ENCODE measurements at places on chromosomes 7 and 10.

GRCh38 chr7:91837397-91838070, 43.0 kb downstream of the MTERF1 start:
- DNase-seq = no peak

DNA sequence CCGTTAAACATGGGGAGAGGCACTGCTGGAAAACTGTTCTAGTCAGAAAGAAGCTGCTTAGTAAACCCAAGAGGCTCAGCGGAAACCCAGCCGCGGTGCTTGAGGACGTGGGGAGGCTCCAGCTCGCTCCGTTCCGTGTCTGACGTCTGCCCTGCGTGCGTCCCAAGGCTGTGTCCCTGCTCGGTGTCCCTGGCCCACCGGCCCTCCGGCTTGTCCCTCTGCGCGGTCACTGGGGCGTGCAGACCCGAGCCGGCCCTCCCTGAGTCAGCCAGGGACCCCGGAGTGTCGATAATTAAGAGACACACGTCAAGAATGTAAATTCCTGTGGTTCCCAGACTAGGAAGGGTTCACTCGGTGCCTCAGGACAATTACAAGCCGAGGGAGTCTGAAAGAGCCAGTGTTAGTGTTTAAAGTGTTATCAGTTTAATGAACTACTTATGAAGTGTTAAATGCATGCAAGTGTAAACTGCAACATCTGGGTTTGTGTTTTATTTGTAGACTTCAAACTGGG, 98.9 kb downstream of the WDR11 start:
- no peak for DNase-seq

- DNase-seq = no peak
Measured at GRCh38 chr7:36208997-36209813, 56.2 kb downstream of the EEPD1 start.

GRCh38 chr10:29131952-29132547, 156.8 kb upstream of the LYZL1 start:
- no peak for DNase-seq

- DNase-seq = no peak
Measured at GRCh38 chr10:59011972-59012632, 164.3 kb upstream of the PHYHIPL start.

DNA sequence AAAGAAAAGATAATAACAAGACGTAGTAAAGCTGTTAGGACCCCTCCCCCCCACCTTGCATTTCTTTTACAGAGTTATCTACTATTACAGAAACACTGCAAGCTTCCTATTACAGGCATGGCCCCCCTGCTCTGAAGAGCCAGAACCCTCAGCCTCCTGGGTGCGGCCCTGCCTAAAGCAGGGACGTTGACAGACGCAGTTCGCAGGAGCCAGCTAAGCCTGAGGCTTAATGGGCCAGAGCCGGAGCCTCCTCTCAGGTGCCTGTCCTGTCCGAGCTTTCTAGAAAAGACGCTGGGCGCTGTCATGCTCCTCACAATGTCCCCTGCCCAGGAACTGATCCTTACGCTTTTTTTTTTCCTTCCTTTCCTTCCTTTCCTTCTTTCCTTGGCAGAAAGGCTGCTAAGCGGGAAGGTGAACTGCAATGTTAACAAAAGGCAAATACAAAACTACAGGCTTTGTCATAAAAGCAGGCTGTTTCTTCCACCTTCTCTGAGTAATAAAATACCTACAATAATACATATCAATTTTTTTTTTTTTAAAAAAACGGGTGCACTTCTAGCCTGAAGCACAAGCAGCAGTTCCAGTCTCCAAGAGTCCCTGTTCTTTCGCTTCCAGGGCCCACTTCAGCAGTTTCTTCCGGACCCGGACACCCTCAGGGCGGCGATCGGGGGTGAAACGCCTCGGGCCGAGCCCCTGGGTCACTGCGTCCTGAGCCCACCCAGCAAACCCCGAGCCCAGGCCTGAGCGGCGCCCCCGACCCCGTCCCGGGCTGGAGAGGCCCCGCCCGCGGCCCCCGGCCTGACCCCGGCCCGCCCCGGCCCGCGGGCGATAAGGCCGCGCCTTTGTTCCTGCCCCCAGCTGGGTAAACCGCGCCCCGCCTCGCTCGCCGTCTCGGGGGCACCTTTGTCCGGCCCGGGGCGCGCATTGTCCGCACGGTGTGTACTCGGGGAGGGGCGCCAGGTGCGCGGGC, 11.2 kb downstream of the MNX1 start:
- DNase-seq = no peak

- DNase-seq = no peak
Measured at GRCh38 chr10:27020243-27020642, 80.1 kb downstream of the ANKRD26 start.

DNA sequence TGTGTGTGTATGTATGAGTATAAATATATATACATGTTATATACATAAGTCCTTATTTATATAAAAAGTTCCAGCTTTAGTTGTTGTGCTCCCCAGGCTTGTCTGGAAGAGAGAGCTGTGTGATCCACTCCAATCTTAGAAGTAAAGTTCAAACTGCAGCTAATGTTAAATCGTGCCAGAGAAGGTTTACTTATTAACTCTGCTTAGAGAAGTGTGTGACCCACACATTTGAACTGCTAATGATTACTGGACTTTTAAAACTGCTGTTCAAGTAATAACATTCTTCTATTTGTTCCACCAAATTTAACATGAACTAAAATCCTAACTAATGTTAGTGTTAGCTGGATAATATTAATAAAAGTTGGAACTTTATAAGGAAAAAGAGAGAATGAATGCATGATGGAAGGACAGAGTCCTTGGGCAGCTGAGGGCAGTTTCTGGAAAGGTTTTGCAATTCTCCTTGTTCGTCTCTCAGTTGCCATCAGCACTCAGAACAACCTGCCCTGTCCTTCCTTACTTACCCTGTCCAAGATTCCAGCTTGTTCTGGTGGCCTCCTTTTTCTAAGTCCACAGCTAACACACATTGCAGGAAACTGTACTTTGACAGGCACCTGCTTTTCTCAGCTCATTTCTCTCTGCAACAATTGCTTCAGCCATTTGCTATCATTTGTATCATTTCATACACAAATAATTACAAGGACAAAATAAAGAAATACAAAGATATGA, 162.6 kb downstream of the FAM107B start:
- no peak for DNase-seq

DNA sequence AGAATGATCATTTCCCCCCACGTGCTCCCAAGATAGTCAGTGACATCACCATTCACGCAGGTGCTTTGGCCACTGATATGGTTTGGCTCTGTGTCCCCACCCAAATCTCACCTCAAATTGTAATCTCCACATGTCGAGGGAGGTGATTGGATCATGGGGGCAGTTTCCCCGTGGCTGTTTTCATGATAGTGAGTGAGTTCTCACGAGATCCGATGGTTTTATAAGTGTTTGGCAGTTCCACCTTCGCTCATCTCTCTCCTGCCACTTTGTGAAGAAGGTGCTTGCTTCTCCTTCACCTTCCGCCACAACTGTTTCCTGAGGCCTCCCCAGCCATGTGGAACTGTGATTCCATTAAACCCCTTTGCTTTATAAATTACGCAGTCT, 205.4 kb upstream of the SH2B2 start:
- DNase-seq = no peak

DNA sequence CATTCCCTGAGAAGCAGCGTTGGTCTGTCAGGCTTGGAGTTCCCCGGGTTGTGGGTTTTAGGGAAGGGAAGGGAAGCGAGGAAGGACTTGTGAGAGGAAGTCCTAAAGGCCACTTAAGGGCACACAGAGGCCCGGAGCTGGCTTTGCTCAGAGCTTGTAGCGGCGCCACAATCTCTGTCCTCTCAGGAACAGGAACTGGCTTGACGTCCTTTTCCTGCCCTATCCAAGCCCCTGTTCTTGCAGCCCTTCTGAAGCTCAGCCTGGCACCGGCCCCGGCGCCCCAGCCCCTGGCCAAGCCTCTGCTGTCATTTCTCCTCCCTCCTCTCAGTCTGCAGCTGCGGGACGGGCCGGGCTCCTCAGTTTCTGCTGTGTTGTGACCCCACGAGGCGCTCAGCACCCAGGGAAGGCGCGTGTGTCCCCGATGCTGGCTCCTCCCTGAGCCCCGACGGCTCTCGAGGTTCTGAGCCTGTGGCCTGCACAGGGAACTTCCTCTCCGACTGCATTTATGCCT, at the start of gene GIMAP8:
GIMAP8 (plus strand) TSS at position 140 of the 511 bp plus-strand sequence. CDS start 16,069 bp downstream, outside the sequence.
- peak; percentile 66 for DNase-seq

DNA sequence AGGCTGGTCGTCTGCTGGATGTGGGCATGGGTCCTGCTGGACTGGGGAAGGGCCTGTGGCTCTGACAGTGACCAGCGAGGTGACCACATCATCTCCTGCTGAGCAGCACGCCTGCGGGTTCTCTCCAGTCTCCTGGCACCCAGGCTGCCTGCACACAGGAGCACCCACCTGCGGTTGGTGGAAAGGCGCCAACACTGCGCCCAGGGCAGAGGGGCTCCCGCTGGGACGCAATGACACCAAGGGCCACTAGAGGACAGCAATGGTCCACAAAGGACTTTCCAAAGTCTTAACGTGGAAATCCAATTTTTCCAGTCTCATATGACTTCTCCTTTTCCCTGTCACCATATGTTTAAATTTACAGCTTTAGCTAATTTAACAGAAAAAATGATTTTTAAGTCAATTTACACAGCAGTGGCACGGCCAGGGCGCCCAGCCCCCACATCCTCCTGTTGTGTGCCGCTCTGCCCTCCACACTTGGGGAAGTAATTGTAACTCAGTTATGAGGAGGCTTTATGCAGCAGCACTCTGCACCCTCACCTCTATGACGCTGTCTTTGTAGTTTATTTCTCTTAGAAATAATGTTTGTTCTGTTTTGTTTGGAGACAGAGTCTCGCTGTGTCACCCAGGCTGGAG, 38.1 kb downstream of the CFAP46 start:
- peak; percentile 66 for DNase-seq

DNA sequence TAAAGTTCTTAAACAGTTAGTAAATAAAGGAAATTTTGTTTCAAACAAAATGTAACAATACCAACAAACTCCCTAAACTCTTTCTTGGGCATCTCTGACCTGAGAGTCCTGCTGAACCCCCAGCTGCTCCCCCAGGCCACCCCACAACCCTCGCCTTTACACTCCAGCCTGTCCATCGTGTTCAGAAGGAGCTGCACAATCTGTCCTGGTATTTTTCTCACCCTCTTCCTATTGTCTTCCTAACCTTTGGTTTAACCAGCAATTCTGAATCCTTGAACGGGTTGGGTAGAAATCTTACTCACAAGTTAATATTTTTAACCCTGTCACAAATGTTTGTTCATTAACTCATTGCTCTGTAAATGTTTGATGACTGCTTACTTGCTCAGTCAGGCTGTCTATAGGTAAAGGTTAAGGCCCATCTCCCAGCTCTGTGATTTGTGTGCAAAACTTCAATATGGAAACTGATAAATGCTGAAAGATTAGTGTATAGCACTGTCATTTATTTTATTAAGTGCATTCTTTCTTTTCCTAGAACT, 16.8 kb downstream of the SFRP4 start:
- DNase-seq = no peak

DNA sequence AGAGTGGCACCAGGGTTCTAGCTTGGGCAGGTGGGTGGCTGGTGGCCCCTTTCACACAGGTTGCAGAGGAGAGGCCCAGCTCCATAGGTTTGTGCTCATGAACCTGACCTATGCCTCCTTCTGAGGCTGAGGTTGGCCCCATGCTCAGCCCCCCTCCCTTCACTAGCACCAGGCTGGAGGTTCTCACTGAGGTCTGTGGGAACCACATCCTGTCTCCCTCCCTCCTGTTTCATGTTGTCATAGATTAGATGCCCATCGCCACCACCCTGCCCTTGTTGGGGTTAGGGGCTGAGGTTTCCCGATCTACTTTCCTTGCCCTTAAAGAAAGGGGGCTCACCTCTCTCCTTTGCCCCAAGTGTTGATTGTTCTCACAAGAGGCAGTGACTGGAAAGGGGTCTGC, 14.7 kb downstream of the NEUROG3 start:
- DNase-seq = no peak

- no peak for DNase-seq
Measured at GRCh38 chr10:45441239-45442190, 67.5 kb downstream of the ALOX5 start.

DNA sequence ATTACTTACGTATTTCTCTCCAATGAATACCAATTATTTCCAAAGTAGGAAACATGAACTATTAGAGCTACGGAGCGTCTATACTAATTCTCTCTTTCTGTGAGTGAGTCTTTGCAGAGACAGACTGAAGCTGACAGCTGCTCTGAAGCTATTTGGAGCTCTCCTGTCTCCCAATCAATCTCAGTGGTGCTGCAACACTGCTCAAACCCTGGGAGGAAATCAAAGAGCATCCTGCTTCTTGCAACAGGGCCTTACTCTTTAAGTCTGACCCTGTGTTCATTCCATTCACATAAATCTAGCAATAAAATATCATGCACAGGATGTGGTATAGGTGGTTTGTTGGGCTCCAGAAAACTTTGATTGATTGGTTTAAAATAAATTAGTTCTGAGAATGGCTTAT, 685.7 kb upstream of the IGFBP3 start:
- no peak for DNase-seq

DNA sequence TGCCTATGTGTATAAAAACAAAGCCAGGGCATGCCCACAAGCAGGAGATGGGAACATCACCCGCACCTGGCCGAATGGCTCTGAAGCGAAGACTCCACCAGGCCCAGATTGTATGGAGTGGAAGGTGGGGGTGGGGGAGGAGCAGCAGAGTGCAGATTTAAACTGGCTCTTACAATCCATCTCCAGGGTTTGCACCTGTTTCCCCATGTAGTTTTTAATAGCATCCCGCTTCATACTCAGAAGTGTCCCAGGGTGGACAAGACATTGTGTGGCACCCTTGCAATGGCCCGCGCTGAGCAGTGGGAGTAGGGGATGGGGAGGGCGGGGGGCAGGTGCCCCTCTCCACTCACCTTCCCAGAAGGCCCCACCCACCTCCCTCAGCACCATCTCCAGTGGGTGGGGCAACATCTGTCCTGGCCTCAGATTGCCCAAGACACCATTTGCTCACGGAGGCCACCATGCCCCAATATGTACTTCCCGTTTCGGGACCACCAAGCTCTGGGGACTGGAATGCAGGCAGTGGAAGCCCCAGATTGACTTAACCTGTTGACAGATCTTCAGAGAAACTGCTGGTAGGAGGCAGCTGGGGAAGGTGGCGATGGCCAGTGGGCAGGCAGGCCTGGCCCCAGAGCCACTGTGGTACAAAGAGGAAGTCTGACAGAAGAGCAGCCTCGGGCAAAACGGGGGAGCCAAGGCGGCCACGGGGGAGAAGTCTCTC, 23.0 kb downstream of the VSIR start:
- DNase-seq = no peak

GRCh38 chr7:86991771-86992191, 67.7 kb downstream of the ELAPOR2 start:
- DNase-seq = no peak

DNA sequence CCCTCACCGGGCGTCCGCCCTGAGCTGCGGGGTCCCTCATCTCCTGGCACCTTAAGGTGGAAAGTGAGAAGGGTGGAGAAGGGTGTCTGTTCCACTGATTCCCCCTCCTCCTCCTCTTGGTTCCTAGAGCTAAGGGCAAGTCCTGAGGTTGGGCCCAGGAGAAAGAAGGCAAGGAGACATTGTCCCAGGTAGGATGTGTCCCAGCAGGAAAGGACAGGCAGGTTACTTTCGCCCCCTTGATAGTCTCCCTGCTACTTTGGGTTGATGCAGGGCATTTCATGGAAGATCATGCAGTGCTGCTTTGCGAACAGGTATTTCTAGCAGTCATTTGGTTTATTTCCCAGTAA, 582 bp downstream of the STEAP2 start:
- DNase-seq = no peak
